ENCODE measurements at places on chromosomes 5 and 9. TPM values are rescaled to one million over a fixed set of nuclear protein-coding genes. Genes with fewer than 3 reads are reported as not detected.

CATSPER3 gene
- polyA plus RNA-seq, result not detected

BARHL1 gene
- polyA plus RNA-seq, result not detected

SLC46A2 gene
- 0.07 TPM for polyA plus RNA-seq

PPIC gene
- 42.7 TPM for polyA plus RNA-seq

FIBCD1 gene
- polyA plus RNA-seq, result 11.9 TPM

ALDH7A1 gene
- polyA plus RNA-seq, result 37.0 TPM

GRIN1 gene
- polyA plus RNA-seq, result not detected

Data from sigmoid colon (tissue), 7 donors.